ENCODE measurements at places on chromosomes 4 and X.

GRCh38 chr4:3219761-3220475 is 29.0 kb upstream of the MSANTD1 start:
- DNase-seq = no peak

DNA sequence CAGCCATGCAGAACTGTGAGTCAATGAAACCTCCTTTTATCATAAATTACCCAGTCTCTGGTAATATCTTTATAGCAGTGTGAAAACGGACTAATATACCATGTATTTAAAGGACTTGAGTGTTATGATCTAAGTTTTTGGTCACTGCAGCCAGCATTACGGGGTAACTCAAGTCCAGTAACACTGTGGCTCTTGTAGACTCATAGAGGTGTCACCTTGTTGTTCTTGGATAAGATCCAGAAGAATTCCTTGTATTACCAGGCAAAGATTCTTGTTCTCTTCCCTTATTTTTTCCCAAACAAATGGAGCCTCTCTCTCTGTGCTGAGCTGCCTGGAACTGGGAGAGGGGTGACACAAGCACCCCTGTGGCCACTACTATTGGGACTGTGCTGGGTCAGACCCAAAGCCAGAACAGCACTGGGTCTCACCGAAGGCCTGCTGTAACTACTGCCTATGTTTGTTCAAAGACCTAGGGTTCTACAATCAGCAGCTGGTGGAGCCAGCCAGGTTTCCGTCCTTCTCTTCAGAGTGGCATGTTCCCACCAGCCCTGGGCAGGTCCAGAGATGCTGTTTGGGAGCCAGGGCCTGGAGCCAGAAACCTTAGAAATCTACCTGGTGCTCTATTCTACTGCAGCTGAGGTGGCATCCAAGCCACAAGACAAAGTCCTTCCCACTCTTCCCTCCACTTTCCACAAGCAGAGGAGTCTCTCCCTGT is 43.7 kb upstream of the MED14 start:
- no peak for DNase-seq

DNA sequence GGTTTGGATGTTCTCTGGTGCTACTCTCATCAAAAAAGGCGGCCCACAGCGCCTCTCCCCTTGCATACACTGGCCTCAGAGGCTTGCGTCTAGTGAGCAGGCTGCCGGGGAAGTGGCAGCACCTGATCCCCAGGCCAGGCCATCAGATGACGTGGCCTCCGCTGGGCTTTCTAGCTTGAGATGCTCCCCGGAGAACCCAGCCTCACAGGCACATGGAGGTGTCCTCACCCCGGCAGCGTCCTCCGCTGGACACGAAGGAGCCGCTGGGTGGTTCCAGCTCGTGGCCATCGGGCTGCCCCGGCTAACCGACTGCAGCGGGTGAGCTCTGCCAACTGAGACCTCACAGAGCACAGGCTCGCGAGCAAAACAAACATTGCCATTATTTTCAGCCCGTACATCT is 12.8 kb downstream of the IRAK1 start:
- DNase-seq = no peak

- no peak for DNase-seq
Observed at GRCh38 chr4:15303052-15303641, 124.7 kb upstream of the C1QTNF7 start.

DNA sequence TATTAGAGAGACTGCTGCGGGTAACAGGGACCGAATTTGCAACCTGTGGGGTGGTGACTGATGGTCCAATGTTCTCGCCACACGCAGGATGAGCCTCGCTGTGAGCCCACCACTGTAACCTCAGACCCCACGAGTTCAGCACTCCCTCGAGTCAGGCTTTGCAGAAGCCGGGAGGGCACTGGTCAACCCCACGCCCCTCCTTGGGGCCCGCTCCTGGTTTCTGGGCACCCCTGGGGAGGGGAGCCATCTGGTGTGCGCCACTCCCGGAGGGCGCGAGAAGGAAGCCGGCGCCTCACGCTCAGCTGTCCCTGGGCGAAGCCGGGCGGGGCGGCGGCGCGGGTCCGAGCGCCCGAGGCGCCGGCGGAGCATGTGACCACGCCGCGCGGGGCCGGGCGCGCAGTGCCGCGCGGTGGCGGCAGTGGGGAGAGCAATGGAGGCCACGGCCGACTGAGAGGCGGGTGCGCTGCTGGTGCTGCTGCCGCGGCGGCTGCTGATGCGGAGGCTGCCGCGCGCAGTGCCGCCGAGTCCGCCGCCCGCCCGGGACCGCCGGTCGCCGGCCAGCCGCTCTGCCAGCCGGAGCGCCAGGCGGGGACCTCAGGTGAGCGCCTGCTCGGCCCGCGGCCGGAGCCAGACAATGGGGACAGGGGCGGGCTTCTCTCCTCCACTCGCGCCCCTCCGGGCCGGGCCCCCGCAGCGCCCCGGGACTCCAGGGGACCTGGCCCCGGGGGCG is 100.1 kb downstream of the CEP135 start:
- peak; percentile 34 for DNase-seq

All from activated CD4-positive, alpha-beta T cell treated with anti-CD3 and anti-CD28 coated beads for 24 hours (primary cell).